Lung (tissue), 17 donors: ENCODE measurements at places on chromosomes 16 and 17. TPM values are rescaled to one million over a fixed set of nuclear protein-coding genes. Genes with fewer than 3 reads are reported as not detected.
A peak's percentile ranks its signal among the peaks of the same experiment; 100 is the strongest.

- no peak for DNase-seq
Observed at GRCh38 chr17:48295362-48296288, 134.4 kb downstream of the SKAP1 start.

DNA sequence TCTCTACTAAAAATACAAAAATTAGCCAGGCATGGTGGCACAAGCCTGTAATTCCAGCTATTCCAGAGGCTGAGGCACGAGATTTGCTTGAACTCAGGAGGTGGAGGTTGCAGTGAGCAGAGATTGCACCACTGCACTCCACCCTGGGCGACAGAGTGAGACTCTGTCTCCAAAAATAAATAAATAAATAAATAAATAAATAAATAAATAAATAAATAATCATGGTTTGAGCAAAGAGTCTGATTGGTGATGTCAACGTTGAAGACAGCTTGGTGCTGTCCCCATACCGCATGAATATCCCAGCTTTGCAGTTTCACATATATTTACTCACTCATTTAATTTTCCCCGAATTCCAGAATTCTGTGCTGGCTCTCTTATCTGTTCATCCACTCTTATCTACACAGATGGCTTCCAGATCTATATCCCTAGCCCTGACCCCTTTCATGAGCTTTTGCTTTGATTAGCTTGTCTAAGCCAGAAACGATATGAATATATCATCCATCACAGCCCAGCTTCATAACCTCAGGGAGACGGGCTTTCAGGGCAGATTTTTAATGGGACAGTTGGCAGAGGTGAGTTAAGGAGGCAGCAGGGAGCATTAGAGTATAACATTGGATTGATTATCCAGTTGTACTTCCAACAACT, 91.0 kb downstream of the SPACA3 start:
- DNase-seq: no peak

Gene PDILT
- not detected for total RNA-seq

- peak; percentile 12 for DNase-seq
Observed at GRCh38 chr17:12122075-12122474, 101.4 kb downstream of the MAP2K4 start.

GRCh38 chr16:54620197-54620596, 310.5 kb upstream of the IRX5 start:
- DNase-seq: no peak

Gene HBA2
- total RNA-seq: 671 TPM

- DNase-seq: peak; percentile 49
Observed at GRCh38 chr17:75897160-75898019, 639 bp upstream of the TRIM65 start.

DNA sequence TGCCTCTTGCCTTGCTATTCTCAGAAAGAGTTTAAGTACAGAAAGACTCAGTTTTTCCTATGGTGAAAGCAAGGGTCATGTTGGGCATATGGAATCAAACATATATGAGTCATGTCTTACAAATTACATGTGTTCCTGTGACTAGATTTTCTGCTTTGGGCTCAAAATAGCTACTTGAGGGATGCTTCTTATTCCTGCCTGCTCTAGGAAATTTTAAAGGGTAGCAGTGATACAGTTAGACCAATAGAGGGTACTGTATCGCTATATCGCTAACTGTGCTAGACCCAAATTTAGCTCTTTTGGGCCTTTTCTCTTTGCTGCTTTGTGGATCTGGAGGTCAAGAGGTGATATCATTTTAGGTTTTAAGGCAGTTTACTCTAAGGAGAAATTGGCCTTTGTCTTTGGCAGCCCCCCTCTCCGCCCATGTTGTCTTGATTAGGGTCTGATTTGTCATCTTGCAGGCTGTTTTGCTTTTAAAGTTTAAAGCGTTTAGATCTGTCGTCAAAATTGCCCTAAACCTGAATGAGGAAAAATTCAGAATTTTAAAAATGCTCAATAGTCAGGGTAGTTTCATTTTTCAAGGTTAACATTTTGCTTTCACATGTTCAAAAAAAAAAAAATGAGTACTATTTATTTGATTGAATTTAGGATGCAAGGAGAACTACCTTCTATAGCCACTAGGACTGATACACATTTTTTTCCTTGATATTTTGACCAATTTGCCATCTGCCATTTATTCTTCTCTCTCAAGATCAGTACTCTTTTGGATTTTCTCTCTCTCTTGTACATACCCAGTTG, 8.8 kb downstream of the NFATC3 start:
- no peak for DNase-seq

DNA sequence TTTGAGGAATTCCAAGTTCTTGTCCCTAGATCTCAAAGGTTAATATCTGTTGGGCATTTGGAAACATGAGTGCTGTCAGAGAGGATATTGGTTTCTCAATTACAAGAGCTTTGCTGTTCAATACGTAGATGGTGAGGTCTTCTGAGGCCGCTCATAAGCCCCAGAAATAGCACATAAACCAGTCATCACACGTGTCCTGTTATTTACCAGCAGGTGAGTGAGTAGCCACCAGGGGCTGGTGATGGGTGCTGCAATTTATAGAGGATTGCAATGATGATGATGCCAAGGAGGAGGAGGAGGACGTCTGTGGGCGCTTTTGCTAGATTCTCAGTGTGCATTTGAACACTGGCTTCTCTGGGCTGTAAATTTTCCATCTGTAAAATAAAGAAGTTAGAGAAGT, 89.0 kb downstream of the SALL1 start:
- DNase-seq: no peak

DNA sequence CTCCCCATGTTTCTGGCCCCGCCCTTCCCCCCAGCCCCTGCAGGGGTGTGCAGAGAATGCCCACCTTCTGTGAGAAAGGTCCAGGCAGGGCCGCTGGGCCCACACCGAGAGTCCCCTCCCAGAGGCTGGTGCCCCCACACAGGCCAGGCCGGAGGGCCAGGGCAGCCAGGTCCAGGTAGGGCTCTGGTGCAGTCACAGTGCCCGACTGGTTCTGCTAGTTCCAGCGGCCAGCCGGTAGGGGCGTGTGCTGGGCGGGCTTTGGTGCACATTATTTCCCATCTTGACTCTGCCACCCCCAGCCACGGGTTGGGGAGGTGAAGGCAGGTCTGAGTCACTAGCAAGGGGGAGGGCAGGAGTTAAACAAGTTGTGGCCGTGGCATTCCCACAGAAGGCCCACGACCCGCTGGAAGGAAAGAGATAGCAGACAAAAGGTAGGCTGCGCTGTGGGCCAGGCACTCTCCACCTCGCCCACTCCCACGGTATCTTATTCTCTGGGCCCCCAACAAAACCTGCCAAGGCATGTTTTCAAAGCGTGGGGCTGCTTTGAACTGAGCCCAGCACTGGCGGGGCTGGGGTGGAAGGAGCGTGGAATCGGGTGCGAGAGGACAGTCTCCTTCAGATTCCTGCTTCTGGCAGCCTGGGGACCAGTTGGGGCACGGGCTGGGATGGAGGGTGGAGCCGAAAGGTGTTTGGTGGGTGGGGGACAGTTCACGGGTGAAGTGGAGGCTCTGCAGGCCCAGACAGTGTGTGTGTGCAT, 1.9 kb downstream of the EPN3 start:
- peak; percentile 35 for DNase-seq

DNA sequence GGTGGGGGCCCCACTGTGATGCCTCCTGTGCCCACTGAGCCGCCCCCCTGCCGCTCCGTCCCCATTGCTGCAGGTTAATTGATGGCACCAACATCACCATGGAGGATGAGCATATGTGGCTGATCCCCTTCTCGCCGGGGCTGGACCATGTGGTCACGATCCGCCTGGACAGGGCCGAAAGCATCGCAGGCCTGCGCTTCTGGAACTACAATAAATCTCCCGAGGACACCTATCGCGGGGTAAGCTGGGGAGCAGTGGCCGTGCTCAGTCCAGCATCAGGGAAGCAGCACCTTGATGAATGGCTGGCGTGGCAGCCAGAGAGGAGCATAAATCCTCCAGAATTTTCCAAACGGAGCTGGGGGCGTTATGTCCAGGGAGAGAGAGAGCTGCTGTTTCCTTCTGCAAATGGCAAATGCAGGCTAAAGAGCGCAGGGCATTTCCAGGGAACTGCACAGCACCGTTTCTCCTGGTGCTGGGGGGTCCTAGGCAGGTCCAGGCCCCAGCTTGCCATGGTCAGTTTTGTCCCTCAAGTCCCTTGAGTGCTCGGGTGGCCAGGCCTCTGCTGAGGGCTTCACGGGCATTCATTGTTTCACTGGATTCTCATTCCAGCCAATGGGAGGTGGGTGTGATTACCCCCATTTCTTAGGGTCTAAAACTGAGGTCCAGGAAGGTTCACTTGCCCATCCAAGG, 216.4 kb downstream of the KATNIP start:
- DNase-seq: no peak

GRCh38 chr16:81539009-81539758, 94.6 kb downstream of the CMIP start:
- no peak for DNase-seq

DNA sequence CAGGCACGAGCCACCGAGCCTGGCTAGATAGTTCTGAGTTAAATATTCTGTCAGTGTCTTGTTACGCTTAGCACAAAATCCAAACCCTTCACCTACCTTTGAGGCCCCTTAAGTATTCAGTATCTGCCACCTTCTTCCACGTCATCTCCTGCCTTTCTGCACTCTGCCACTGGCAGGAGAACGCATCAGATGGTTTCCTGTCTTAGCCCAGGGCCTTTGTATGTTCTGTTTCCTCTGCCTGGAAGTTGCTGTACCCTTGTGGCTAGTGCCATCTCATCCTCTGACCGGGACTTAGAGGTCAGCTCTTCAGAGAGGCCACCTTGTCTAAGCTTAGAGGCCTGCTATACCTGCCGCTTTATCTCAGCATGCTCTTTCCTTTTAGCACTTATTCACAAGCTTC, 67.5 kb upstream of the LGALS9 start:
- DNase-seq: no peak

DNA sequence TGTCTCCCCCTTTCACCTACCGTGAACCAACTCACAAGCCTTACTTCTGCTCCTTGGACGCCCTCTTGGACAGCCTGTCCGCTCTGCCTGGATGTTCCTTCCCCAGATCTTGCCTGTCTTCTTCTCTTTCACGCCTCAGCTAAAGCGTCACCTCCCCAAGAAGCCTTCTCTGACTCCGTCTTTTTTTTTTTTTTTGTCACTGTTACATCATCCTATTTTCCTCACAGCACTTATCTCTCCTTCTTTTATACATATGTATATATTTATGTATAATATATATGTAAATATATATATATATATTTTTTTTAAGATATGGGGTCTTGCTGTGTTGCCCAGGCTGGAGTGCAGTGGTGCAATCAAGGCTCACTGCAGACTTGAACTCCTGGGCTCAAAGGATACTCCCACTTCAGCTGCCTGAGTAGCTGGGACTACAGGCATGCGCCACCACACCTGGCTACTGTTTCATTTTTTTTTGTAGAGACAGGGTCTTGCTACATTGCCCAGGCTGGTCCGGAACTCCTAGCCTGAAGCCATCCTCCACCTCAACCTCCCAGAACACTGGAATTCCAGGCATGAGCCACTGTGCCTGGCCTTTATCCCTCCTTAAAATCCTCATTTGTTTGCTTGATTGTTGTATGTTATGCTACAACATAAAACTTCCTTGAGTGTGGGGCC, 16.5 kb upstream of the AKTIP start:
- no peak for DNase-seq

DNA sequence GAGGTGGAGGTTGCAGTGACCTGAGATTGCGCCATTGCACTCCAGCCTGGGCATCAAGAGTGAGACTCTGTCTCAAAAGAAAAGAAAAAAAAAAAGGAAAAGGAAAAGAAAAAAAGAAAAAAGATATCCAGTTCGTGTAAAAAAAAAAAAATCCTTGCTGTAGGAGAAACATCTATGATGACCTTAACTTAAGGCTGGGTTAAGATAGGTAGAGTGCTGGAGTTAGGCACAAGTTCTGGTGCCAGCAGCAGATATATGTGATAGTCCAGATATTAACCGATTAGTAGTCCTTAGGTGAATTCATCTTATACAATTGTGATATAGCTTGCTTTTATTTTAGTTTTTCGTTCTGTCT, 17.2 kb downstream of the PSMD11 start:
- DNase-seq: no peak

GRCh38 chr17:74740173-74740572, 3.1 kb downstream of the RAB37 start:
- no peak for DNase-seq

Gene COX11
- 42.3 TPM for total RNA-seq

DNA sequence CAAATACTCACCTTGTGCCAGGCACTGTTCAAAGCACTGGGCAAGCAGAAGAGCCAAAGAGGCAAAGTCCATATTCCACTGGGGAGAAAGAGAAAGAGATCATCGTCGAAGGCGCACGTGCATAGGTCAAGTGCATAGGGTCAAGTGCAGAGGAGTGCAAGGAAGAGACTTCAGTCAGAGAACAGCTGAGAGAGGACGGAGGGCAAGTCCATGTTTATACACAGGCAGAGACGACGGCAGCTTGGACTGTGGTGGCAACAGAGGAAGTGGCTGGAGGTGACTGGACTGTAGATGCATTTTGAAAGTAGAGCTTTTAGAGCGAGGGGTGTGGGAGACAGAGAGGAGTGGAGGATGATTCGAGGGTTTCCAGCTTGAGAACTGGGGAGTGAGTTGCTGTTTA, 74.7 kb upstream of the SDK2 start:
- DNase-seq: peak; percentile 26

Gene MYH2
- total RNA-seq: not detected

GRCh38 chr17:35892091-35893035, 12.2 kb upstream of the CCL5 start:
- DNase-seq: no peak

DNA sequence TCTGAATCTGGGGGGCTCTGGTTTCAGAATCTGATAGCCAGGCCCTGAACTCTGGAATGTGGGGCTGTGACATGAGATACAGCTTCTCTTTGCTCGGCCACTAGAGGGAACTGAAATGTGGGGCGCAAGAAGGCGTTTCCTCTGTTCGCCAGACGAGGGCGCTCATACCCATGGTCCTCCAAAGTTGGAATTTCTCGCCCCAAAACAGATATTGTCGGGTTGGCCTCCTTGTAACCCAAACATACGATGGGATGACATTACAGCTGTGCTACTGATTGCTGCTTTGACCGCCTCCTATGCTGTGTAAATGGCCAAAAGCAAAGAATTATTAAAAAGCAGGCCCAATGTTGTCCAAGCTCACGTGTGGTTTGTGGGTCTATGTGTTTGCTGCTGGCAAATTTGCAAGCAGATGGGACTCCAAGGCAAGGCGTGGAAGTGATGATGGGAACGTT, 13.1 kb upstream of the MSI2 start:
- peak; percentile 73 for DNase-seq

GRCh38 chr17:6568184-6568758, 11.9 kb upstream of the PITPNM3 start:
- no peak for DNase-seq

DNA sequence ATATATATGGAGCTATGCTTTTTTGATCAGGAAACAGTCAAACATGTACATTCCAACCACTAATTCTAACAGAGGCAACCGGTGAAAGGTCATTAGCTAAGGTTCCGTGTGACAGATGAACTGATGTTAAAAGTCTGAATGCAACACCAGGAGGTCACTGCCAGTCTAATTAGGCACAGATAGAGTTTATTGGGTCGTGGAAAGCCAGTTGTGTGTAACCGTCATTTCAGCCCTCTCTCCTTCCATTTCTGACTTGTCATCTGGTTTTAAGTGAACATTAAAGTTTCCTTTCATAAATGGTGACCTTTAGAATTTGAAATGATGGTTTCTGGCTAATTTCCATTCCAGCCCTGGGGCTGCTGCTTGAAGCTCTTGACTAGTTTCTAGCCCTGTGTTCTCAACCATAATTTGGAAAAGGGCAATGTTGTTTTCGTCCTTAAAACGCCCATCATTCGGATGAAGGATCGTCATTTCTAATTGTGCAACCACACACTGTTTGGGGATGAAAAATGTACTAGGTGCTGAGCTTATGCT, 23.9 kb downstream of the CACNG3 start:
- DNase-seq: no peak
